CD14-positive monocyte (primary cell): ENCODE measurements at places on chromosomes 1 and 21.

DNA sequence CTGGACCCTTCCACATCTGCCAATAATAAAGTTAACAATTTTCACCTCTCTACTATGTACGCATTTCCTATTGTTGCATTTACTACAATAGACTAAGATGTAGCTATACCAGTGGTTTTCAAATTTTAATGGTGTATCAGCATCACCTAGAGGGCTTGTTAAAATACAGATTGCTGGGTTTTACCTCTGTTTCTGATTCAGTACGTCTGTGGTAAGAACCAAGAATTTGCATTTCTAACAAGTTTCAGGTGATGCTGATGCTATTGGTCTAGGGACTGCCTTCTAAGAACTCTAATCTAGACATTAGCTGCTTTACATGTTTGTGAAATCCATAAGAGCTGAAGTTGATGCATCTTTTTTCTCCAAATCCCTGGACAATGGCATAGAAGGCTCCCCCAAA is 59.7 kb downstream of the ERICH3 start:
- DNase-seq, result no peak

GRCh38 chr1:96649301-96649700 is 72.3 kb upstream of the PTBP2 start:
- no peak for DNase-seq

DNA sequence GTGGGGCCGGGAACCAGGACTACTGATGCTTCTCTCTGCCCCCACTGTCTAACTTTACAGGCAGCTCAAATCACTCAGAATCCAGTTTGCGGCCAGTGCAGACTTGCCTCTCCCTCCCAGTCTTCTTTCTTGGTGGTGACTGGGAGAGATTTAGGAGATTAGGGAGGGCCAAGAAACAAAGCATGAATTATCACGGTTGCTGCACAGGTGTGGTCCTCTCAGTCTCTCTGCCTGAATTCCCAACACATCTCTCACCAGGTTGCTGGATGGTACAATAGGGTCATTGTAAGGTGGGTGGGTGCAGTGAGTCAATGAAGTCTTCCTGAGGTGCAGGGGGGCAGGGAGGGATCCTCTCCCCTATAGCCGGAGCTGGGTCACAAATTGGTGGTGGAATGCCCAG is 12.6 kb downstream of the S100A11 start:
- no peak for DNase-seq

DNA sequence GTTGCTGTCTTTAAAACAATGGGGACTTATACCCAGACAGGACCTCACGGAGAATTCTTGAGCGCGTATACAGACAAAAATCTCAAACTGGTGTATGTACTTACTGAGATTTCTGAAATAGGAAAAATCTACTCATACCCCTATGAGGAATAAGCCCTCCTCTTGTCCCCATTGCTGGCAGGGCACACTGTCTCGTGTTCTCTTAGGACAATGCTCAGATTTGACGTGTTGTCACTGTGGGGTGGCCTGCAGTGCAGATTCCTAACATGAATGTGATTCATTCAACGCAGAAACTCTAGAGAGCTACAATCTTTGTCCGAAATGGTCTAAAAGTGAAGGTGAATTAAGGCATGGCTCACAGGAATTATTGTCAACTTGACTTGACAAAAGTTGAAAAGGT is 31.1 kb upstream of the PDE9A start:
- no peak for DNase-seq

DNA sequence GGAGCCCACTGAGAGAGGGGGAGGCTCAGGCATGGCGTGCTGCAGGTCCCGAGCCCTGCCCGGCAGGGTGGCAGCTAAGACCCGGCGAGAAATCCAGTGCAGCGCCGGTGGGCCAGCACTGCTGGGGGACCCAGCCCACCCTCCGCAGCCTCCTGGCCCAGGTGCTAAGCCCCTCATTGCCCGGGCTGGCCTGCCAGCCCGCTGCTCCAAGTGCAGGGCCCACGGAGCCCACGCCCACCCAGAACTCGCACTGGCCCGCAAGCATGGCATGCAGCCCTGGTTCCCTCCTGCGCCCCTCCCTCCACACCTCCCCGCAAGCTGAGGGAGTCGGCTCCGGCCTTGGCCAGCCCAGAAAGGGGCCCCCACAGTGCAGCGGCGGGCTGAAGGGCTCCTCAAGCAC is 61.5 kb downstream of the C21orf91 start:
- no peak for DNase-seq

GRCh38 chr1:168603501-168604110 is 27.2 kb downstream of the XCL1 start:
- DNase-seq, result peak; percentile 29

- no peak for DNase-seq
Observed at GRCh38 chr1:244092293-244092963, 41.3 kb downstream of the ZBTB18 start.

DNA sequence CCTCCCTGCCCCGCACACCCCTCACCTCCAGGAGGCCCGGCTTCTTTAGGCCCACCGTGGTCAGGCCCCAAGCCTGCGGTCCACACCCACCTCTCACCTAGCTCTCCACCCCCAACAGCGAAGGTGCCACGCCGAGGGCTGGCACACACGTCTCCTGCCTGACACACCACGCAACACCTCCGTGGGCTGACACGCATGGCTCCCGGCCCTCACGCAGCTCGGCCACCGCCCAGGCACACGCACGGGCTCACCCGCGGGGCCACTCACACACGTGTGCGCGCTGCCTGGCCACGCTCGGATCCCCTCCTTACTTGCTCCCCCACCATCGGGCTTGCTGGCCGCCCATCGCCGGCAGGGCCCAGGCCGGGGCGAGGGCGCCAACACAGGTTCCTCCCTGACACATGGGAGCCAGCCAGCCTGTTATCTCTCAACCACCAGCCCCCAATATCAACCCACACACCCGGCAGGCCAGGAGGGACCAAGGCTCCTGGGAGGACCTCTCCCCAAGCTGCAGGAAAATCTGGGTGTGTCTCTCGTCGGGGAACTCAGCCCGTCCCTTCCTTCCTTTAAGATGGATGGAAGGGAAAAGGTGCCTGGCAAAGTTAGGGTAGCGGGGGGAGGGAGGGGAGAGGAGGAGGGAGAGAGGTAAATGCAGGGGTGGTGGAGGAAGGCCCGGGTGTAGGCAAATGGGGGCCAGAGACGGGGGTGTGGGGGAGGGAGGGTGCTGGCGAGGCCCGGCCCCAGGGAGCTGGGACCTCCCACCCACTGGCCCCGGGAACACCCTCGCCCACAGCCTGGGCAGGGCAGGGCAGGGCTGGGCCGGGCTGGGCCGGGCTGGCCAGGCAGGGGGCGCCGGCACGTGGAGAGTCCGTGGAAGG is 546 bp downstream of the ELOVL1 start:
- peak; percentile 19 for DNase-seq

- no peak for DNase-seq
Observed at GRCh38 chr1:95041491-95042165, 31.1 kb downstream of the ALG14 start.

- no peak for DNase-seq
Observed at GRCh38 chr21:45748593-45748992, 105.1 kb downstream of the PCBP3 start.

DNA sequence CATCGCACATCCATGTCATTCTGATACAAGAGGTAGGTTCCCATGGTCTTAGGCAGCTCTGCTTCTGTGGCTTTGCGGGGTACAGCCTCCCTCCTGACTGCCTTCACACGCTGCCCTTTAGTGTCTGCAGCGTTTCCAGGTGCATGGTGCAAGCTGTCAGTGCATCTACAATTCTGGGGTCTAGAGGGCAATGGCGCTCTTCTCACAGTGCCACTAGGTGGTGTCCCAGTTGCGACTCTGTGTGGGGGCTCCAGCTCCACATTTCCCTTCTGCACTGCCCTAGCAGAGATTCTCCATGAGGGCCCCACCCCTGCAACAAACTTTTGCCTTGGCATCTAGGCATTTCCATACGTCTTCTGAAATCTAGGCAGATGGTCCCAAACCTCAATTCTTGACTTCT is 138.2 kb upstream of the BRINP3 start:
- DNase-seq, result no peak

- DNase-seq, result no peak
Observed at GRCh38 chr1:8133657-8134430, 107.7 kb upstream of the ERRFI1 start.

GRCh38 chr1:111848852-111849545 is 93.3 kb downstream of the DDX20 start:
- no peak for DNase-seq

DNA sequence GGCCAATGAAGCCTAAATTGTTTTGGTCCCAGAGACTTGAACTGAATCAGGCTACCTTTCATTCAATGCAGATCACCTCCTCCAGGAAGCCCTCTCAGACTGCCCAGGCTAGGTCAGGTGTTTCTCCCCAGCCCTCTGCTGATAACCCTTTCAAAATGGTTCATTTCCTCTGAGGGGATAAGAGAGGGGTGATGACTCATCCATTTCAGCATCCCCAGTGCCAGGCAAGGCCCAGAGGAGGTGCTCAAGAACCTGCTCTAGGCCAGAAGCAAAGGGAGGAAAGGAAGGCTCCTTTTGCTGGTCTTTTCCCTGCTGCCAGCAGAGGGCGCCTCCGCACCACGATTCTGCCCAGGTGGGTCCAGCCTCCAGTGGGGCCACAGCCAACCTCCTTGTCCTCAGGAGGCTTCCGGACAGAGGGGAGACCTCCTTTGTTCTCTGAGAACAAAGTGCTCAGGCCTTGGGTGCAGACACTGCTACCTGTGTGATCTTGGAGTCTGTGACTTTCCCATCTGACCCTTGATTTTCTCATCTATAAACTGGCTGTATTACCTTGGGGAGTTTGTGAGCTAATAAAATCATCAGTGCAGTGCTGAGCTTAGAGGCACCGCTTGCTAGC is 45.3 kb upstream of the ARHGEF10L start:
- peak; percentile 41 for DNase-seq

DNA sequence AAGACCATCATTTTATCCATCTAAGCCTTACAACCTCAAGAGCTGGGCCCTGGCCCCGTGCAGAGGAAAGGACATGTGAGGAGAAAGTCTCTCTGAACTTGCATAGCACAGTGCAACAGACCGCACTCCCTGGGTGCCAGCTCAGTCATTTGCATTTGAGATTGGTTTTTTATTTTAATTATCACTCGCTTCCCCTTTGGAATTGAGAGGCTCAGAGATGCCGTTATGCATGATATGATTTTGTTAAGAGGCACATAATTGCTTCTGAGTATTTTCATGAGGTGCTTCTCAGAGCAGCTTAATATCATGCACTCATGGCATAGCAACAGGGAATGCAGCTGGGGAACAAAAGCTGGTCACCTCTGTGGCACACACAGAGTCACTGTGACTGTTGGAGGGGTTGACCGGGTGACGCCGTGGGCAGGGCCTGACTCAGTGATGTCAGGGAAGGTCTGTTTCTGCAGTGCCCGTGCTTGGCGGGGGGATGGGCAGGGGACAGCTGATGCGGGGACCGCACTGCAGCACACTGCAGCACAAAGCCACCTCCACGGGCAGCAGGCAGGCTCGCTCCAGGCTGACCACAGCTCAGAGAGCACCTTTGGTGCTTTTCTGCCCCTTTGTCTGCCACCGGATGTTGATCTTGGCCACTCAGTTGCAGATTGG is 43.2 kb upstream of the VAMP3 start:
- no peak for DNase-seq

GRCh38 chr1:246705368-246705767 is 18.8 kb upstream of the SCCPDH start:
- peak; percentile 37 for DNase-seq

- no peak for DNase-seq
Observed at GRCh38 chr1:225863167-225863566, 19.0 kb downstream of the TMEM63A start.

DNA sequence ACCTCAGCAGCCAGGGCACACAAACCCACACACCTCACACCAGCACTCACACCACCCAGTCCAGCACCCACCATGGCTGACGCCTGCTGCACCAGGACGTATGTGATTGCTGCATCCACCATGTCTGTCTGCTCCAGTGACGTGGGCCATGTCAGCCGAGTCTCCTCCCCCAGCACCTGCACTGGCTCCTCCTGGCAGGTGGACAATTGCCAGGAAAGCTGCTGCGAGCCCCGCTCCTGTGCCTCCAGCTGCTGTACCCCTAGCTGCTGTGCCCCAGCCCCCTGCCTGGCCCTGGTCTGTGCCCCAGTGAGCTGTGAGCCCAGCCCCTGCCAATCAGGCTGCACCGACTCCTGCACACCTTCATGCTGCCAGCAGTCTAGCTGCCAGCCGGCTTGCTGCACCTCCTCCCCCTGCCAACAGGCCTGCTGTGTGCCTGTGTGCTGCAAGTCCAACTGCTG is at the start of gene KRTAP10-8:
TSS of gene KRTAP10-8 (plus strand) at position 51 of the 458 bp plus-strand sequence. CDS start at position 73, 22 bp downstream.
- DNase-seq, result no peak

DNA sequence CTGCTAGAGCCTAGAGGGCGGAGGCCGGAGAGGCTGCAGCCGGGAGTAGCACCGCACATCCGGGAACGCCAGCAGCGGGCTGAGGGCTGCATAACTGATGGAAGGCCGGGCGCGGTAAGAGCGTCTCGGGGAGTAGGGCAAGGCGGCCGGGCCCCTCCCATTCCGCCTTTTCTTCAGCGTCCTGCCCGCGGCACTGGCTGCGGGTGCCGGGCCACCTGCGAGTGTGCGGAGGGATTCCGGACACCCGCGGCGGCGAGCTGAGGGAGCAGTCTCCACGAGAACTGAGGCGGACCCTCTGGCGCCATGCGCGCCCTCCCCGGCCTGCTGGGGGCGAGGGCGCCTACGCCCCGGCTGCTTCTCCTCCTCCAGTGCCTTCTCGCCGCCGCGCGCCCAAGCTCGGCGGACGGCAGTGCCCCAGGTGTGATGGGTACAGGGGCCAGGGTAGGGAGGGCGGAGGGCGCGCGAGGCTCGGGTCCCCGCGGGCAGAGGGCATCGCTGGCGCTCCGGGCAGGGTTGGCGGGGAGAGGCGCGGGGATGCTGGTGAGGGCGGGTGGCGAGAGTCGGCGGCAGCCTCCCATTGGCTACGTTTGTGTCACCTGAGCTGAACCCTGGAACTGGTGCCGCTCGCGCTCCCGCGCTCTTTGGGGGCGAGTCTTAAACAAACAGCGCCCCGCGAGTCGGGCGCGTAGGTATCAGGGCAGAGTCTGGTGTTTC is 334.4 kb downstream of the SRGAP2C start:
- peak; percentile 33 for DNase-seq

- no peak for DNase-seq
Observed at GRCh38 chr21:16713331-16714117, 799.3 kb upstream of the CXADR start.

DNA sequence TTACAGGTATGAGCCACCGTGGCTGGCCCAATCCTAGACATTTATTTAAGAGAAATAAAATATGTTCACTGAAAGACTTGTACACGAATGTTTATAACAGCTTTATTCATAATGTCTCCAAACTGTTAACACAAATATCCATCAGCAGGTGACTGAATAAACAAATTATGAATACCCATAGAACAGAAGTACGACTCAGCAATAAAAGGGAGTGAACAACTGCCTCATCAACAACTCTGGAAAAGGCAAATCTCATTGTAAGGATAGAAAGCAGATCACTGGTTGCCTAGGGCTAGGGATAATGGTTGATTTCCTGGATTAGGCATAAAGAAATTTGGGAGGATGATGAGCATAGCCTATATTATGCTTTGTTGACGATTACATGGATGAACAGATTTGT is 41.7 kb downstream of the GABPA start:
- DNase-seq, result no peak

GRCh38 chr1:27321813-27322568 is at the start of gene TMEM222:
TSS of gene TMEM222 (plus strand) at chr1:27322163. CDS start at chr1:27322198, 35 bp downstream.
- peak; percentile 99 for DNase-seq
